ENCODE measurements at places on chromosomes 7 and 10.

- H3K4me1 ChIP-seq, result peaks cover 11% of the 10 kb centered on the region
- H3K36me3 ChIP-seq, result no peaks in the 10 kb centered on the region
- no peaks in the 10 kb centered on the region for H3K27me3 ChIP-seq
These were observed 129.7 kb downstream of the MARCHF5 start for GRCh38 chr10:92420546-92421275.

DNA sequence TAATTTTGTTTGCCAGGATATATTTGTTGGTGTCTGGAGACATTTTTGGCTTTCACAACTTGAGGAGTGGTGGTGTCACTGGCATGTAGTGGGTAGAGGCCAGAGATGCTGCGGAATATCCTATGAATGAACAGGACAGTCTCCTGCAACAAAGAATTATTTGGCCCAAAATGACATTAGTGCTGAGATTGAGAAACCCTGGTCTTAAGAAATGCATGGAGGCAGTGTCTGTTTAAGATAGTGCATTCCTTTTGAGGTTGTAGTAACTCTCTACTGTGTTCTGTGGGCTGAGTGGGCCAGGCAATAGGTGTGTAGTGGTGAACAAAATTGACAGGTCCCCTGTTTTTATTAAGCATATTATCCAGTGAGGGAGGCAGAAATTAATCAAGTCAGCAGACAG lies 165.5 kb downstream of the CDK14 start:
- peaks cover 10% of the 10 kb centered on the region for H3K4me1 ChIP-seq
- no peaks in the 10 kb centered on the region for H3K27me3 ChIP-seq
- H3K4me3 ChIP-seq, result no peak overlapping the region
- H3K36me3 ChIP-seq, result no peaks in the 10 kb centered on the region

DNA sequence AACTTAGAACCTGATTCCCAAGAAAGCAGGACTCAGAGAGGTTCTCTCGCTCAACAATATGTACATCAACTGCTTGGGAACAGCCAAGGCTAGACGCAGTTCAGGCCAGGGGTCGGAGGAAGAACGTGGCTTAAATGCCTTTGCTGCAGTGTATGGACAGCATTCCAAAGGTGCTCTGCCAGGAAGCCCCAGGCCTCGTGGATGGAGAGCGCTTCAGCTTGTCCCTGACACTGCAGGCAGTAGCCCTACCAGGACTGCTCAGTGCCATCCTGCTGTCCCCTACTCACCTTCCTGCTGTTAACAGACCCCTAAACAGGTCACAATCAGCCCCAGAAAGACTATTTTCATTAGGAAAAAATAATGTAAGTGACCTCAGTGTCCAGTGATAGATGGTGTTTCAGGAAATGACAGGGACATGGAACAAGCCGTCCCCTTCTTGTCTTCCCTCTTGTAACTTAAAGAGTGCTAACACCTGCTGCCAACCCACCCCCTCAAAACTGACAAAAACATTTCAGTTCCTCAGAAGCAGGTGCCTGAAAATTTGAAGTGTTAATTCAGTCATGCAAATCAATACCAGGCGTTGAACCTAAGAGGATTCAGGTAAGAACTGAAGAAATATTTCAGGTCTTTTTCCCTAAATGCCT lies 16.5 kb downstream of the CREB3L2 start:
- H3K27me3 ChIP-seq, result no peaks in the 10 kb centered on the region
- H3K4me1 ChIP-seq, result peaks cover 87% of the 10 kb centered on the region

GRCh38 chr7:20227291-20227795 lies 10.2 kb upstream of the MACC1 start:
- H3K27ac ChIP-seq, result no peak overlapping the region
- no peak overlapping the region for H3K4me3 ChIP-seq
- no peaks in the 10 kb centered on the region for H3K4me1 ChIP-seq

Measured in GM12878 (cell line).